Stimulated activated naive CD8-positive, alpha-beta T cell treated with anti-CD3 and anti-CD28 coated beads, Interleukin-15, Interleukin-2, amounts not matched to agents 100 U/mL and 50 U/mL, for 24 hours (primary cell): ENCODE measurements at places on chromosomes 12 and 14.

DNA sequence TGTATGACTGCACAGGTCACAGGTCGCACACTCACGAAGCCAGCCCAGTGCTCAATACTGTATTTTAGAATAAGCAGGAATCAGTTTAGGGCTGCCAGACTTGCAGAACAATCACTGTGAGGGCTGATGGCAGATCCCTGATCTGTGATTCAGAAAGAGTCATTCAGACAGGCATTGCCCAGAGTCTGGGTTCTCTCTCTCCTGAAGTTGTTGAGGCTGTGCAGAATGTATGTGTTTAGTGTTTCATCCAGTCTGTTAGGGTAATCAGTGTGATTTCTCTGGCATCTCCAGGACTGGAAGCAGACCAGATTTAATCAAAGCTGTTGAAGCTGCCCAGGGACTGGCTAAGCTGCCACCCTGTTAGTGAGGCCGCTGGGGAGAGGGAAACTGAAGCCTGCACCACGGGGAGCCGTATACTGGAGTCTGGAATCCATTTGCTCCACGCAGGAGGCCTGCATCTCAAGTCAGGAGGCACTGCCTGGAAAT, 69.3 kb downstream of the ETV6 start:
- DNase-seq = no peak

DNA sequence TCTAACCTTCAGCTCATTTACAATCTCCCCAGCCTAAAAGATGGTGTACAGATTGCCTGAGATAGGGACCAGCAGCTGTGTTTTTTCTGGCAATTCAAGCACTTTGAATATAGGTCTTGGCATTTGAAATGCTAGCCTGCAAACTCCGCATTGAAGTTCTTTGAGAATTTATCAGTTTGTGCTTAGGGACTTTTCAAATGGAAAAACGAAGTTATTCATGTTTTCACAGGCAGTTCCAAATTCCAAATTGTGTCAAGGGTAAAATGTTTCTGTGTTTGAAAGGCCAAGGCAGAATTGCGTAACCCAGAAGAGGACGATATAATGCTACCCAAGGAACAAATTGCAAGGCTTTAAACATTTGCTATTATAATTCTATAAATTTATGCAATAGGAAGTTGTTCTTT, 168.9 kb upstream of the RASSF8 start:
- no peak for DNase-seq

GRCh38 chr14:57290751-57291150, 22.0 kb downstream of the AP5M1 start:
- no peak for DNase-seq

DNA sequence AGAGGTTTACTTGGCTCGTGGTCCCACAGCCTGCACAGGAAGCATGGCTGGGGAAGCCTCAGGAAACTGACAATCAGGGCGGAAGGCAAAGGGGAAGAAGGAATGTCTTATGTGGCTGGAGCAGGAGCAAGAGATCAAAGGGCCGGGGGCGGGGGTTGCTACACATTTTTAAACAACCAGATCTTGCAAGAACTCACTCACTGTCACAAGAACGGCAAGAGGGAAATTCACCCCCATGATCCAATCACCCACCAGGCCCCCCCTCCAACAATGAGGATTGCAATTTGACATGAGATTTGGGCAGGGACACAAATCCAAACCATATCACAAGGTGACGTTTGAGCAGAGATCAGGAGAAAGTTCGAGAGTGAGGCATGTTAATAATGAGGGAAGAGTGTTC, 163.7 kb upstream of the RPH3A start:
- no peak for DNase-seq

GRCh38 chr14:78664841-78665240, 494.7 kb downstream of the NRXN3 start:
- no peak for DNase-seq
